ENCODE measurements at places on chromosomes 5 and 9.

DNA sequence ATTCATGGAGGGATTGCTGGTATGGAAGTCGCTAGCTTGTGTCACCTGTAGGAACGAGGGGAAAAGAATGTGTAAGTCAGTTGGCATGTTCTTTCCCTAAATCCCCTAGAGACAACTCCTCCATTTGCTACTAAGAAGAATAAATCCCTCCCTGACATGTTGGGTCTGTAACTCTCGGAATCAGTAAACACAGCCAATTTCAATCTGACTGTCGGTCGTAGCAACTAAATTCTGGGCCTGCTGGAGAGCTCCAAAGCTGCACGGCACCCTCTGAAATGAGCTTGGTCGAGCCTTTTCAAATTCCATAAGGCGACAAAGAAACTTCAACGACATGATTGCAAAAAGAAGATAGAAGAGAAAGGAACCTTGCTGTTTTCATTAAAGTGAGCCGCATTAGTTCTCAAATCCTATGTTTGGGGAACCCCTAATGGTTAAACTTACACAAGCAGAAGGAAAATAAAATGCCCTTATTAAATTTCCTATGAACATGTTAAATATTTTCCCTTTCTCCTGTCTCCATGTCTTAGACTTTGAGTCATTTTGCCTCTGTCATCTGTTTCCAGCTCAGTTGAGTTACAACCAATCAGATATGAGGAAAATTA, 735.8 kb upstream of the WWC1 start:
- DNase-seq = no peak

DNA sequence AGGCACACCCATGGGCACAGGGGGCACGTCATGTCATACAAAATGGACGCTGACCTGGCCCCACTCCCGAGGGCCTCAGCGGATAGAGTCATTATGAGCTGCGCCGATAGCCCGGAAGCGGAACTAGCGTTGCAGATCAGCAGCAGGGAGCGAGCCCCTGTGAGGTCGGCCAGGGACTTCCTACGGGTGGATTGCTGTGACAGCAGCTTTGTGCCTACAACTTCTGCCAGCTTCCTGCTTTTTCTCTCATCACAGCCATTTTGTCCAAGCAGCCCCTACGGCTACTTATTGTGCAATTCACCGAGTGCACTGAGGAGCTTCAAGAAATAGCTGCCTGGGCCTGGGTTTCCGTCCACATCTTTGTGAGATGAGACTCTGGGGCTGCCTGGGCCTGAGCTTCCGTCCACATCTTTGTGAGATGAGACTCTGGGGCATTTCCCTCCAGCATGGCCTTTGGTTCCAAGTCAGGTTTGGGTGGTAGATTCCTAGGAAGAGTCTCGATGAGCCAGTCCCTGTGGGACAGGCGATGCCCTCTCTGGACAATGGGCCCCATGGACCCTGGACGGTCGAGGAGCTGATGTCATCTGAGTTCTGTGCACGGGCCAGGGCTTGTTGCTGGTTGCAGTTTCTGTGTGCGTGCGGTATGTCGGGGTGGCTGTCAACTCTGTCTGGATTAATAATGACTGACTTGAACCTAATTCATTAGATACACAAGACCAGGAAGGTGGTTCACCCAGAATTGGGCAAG, 67.0 kb upstream of the GNE start:
- DNase-seq = no peak

DNA sequence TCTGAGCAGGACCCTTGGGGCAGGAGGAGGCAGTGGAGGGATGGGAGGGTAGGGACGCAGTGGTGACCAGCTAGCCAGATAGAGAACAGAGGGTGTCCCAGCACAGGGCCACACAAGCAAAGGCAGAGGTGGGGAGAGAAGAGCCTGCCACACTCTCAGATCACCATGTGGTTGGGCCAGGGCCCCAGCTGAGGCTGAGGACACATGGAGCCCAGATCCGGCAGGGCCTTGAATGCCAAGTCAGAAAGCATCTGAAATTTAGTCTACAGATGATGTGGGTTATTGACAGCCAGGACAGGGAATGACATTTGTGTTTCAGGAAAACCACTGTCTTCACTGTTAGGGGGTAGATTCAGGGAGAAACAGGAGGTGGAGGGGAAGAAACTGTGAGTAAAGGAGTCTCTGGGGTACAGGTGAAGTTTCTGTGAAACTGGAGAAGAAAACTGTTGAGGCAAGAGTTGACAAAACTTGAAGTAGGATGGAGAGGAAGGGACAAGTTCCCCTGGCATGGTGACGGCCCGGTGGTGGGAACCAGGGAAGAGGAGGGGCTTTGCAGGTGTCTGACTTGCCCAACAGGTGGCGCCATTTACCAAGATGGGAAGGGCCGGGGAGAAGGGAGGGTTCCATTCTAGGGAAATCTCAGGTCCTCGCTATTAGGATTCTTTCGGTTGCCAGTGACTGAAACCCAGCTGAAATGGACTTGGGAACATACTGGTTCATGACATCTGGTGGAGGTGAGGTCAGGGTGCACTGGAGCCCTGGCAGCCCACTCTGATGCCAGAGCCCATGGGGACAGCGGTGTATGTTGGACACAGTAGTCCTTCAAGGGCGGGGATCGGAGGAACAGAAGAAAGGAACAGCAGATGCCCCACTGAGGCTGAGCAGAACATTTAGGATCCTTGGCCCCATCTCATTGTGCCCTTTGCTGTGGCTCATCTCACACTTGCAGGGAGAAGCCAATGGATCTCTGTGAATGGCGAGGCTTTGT, 100.1 kb downstream of the KCNIP1 start:
- no peak for DNase-seq

GRCh38 chr5:157761690-157762621, 18.4 kb downstream of the LSM11 start:
- DNase-seq = peak; percentile 42

GRCh38 chr5:41747708-41748107, 122.5 kb downstream of the OXCT1 start:
- DNase-seq = no peak

GRCh38 chr5:62327138-62328053, 21.4 kb downstream of the KIF2A start:
- DNase-seq = no peak

DNA sequence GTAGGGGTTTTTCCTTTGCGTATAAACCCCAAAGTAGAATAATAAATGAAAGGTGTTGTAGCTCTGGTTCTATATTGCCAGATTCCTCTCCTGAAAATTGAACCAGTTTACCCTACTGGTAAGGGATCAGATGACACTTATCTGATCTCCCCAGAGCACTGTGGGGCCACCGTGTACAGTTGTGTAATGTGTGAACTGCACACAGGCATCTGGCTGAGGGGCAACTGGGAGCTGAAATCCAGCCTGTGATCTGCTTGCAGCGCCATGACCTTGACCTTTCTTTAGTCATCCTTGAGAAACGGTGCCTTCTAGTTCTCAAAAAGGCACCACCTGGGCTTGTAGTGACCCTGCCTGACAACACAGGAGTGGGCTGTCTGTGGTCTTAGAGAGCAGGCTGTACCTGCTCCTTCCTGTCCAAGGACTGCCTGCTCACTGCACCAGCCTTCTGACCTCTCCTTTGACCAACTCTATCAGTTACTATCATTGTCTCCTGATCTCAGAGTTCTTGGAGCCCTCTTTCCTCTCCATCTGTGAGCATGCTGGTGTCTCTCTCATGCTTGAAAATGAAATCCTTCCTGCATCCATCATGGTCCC, 40.2 kb downstream of the PDE6A start:
- DNase-seq = no peak

Data from fibroblast of skin of left quadriceps (primary cell).